Endothelial cell of umbilical vein (primary cell): ENCODE measurements at places on chromosomes 2 and 18. TPM values are rescaled to one million over a fixed set of nuclear protein-coding genes. Genes with fewer than 3 reads are reported as not detected.

DNA sequence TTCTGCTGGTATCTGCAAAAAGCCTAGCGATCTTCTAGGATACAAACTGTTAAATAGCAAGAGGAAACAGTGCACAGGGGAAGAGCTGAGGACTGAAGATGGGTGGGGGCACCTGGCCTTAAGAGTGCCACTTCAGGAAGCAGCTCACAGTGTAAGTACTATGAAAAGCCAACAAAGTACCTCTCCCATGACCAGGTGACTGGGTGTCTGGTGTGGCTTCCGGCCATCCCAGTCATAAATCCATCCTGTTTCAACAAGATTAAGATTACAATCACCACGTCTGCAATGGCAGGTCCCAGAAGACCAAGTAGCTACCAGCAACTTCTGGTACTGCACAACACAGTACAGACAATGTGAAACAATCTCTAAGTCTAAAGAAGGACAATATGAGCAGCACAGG is 15.9 kb downstream of the ERFE start:
- DNase-seq: no peak

- peak; percentile 87 for DNase-seq
Observed at GRCh38 chr2:67997528-67997900, 65.3 kb downstream of the C1D start.

DNA sequence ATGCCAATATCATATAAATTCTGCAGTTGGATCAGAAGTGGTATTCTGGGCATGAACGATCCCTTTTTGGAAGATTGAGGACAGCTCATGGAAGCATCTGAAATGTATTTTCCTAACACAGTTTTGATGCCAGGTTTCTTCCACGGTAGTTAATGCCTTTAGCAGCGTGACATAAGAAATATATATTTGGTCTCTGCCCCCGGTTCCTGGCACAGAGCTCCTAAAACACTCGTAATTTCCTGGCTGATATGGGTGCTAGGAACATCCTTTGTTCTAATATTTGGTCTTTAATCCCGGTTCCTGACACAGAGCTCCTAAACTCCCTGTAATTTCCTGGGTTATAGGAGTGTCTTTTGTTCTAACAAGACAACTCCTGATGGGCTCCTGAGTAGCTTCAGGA is 8.2 kb upstream of the CABLES1 start:
- DNase-seq: no peak

DNA sequence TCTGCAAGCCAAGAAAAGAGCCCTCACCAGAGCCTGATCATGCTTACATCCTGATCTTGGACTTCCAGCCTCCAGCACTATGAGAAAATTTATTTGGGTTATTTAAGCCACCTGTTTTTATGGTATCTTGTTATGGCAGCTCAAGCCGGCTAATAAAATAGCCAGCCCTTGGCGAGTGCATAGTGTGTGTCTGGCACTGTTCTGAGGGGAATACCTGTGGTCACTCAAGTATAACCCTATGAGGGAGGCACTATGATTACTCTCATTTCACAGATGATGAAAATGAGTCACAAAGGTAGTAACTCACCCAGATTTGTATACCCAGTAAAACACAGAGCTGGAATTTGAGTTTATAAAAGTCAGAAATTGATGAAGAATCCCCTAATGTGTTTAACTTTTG is 556.9 kb upstream of the SETBP1 start:
- DNase-seq: no peak

DNA sequence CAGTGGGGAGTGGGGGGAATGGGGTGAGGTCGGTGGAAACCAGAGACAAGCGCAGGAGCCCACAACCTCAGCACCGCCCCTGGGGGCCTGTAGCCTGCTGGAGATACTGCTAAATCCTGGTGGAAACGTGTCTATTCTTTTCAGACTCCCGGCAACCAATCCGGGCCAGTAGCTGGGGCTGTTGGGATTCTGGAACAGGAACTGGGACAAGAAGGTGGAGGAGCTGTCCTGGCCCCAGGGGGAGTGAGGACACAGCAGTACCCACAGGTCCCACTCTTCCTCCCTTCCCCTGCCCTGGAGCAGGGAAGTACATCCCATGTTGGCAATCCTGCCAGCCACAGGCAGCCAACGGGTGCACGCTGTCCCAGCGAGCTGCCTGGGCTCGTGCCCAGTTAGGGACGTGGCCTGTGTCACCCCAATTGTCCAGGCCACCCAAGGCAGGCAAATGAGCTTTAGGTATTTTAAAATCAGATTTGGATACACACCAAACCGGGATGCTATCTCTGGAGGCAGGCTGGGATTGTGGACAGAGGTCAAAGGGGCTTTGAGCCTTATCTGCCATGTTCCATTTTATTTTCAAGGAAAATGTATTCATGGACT is 51.8 kb downstream of the HS1BP3 start:
- DNase-seq: peak; percentile 71

DNA sequence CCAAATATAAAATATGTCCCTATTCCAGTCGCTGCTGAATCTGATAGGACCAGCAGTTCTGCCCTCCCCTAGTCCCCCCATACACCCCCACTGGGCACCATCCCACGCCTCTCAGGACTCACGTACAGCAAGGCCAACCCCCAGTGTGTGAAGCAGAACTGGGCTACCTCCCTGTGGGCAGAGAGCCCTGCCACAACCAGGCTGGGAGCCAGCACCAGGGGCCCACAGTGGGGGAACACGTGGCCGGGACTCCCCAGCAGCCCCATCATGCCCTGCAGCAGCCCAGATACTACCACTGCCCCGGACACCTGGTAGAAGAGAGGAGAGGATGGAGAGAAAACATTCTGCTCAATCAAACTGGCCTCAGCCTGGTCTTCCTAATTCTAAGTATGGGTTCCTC is 1.3 kb downstream of the SLC23A3 start:
- DNase-seq: no peak

GRCh38 chr18:10164271-10165071 is 250.7 kb downstream of the VAPA start:
- DNase-seq: peak; percentile 63

Gene PPP1R1C
- 0.55 TPM in 1 of 2 replicates, not detected in the other for total RNA-seq

Gene GPR55
- total RNA-seq: not detected in 2 replicates

Gene NEU2
- total RNA-seq: not detected in 2 replicates

Gene DUSP19
- total RNA-seq: 1.7 and 1.9 TPM in 2 replicates

Gene ABCB11
- total RNA-seq: 0.44 and 0.58 TPM in 2 replicates

Gene ALMS1
- total RNA-seq: 14.7 and 15.4 TPM in 2 replicates

Gene BCL11A
- 0.88 and 0.92 TPM in 2 replicates for total RNA-seq
